Liver (tissue), 10 donors: ENCODE measurements at places on chromosomes 4 and X. TPM values are rescaled to one million over a fixed set of nuclear protein-coding genes. Genes with fewer than 3 reads are reported as not detected.

DNA sequence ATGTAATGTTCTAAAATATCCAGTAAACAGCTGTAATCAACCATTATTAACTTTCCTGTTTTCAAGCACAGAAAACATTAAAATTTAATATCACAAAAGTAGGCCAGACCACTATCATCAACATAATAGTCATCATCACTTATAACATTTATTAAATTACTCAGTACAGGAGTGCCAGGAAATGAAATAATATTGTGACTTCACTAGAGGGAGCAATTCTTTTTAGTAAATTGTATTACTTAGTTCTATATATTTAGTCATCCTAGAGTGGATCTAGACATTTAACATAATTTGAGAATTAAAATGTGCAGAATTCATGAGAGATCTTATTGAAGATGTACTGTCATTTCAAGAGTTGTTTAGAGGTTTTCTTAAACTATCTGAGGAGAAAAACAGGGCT lies 33.6 kb downstream of the PITX2 start:
- no peak overlapping the region for H3K4me3 ChIP-seq
- peaks cover 3% of the 10 kb centered on the region for H3K4me1 ChIP-seq
- no peak overlapping the region for H3K27ac ChIP-seq
- no peaks in the 10 kb centered on the region for H3K36me3 ChIP-seq

XAGE1A gene
- not detected for total RNA-seq

DNA sequence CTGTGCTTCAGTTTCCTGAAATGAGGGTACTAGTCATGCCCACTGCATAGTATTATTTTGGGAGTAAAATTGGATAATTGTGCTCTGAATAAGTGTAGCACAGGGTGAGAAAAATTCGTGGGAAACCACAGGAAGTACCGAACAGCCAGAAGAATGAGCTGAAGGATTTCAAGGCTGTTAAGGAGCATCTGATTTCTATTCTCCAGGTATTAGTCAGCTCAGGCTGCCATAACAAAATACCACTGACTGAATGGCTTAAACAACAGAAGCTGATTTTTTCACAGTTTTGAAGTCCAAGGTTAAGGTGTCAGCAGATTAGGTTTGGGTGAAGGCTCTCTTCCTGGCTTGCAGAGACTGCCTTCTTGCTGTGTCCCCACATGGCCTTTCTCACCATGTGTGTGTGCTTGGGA lies 41.9 kb downstream of the WWC2 start:
- no peak for DNase-seq
- no peak overlapping the region for H3K4me3 ChIP-seq
- H3K27ac ChIP-seq: no peak overlapping the region
- no peaks in the 10 kb centered on the region for H3K36me3 ChIP-seq
- H3K4me1 ChIP-seq: peaks cover 15% of the 10 kb centered on the region

DNA sequence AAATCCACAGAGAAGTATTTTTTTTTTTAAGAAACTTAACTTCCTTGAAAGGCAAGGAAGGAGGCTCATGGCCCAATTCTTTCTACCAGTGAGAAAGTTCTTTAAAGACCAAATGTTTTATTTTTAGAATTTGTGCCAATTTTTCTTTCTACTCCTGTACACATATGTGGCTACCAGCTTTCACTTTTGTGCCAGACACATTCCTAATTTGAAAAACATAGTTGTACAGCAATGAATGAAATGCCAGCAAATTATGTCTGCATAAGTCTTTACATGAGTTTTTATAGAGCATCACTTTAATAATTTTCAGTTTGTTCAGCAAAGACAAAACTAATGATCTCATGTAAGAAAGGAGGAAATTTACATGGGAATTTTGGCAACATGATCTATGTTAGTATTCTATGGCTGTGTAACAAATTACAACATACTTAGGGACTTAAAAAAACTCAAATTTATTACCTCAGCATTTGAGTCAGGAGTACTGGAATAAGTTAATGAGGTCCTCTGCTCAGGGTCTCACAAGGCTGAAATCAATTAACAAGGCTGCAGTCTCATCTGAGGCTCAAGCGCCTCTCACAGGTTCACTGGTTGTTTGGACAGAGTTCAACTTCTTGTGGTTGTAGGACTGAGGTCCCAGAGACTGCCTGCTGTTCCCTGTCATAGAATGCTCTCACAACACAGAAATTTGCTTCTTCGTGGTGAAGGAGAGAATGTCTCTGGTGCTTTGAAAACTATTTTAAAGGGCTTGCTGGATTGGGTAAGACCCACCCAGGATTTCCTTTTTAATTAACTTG lies 678.2 kb upstream of the FAM241A start:
- H3K27ac ChIP-seq: no peak overlapping the region

DNA sequence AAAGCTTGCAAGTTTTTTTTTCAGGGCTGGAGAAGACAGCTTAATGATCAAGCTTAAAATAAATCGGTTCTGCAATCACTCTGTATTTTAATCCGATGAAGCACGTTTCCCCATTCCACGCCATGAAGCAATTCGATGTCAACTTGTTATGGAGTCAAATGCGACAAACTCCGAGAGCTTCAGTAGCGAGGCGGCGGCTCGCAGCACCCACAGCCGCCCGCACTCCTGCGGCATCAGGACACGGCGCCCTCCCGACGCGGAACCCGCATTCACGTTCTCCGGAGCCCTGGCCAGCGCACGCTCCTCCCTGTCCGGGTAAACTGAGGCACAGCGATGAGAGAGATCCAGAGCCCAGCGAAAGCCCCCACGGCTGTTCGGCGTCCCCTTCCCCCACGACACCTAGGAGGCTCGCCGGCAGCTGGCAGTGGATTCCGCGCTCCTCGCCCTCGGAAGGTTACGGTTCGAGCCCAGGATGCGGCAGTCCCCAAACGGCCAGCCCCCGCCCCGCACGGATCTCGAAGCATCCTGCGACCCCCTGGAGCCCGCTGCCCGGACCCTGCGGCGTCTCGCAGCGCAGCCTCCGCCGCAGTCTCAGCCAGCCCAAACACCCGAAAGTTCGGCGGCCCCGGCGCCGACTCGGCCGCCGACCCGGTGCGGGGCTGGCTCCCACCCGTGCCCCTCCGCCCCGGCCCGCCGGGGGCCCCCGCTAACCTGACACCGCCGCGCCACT lies 507 bp downstream of the MFAP3L start:
- H3K4me3 ChIP-seq: peak overlapping the region; percentile 77
- no peaks in the 10 kb centered on the region for H3K27me3 ChIP-seq
- H3K36me3 ChIP-seq: no peaks in the 10 kb centered on the region
- peak overlapping the region; percentile 47 for H3K27ac ChIP-seq
- H3K4me1 ChIP-seq: no peaks in the 10 kb centered on the region

- H3K4me1 ChIP-seq: no peaks in the 10 kb centered on the region
- DNase-seq: no peak
- no peaks in the 10 kb centered on the region for H3K36me3 ChIP-seq
Observed at GRCh38 chrX:47497271-47497888, 14.4 kb upstream of the ZNF41 start.

GASK1B gene
- total RNA-seq: 6.4 TPM

GRCh38 chrX:41563876-41564275 lies 116.7 kb downstream of the NYX start:
- H3K4me1 ChIP-seq: no peaks in the 10 kb centered on the region
- H3K27me3 ChIP-seq: no peaks in the 10 kb centered on the region
- no peak for DNase-seq
- H3K36me3 ChIP-seq: no peaks in the 10 kb centered on the region
- no peak overlapping the region for H3K4me3 ChIP-seq
- H3K27ac ChIP-seq: no peak overlapping the region

TCEAL9 gene
- 7.7 TPM for total RNA-seq

CTAG1A gene
- total RNA-seq: not detected

KLF8 gene
- total RNA-seq: 0.47 TPM

GRCh38 chrX:68718443-68718820 lies 71.0 kb downstream of the STARD8 start:
- H3K4me1 ChIP-seq: no peaks in the 10 kb centered on the region
- H3K36me3 ChIP-seq: peaks cover 9% of the 10 kb centered on the region
- H3K27me3 ChIP-seq: no peaks in the 10 kb centered on the region
- no peak overlapping the region for H3K27ac ChIP-seq
- no peak overlapping the region for H3K4me3 ChIP-seq
- no peak for DNase-seq

SLIT2 gene
- 2.3 TPM for total RNA-seq

EMD gene
- 11.6 TPM for total RNA-seq

TEC gene
- 2.0 TPM for total RNA-seq

DNA sequence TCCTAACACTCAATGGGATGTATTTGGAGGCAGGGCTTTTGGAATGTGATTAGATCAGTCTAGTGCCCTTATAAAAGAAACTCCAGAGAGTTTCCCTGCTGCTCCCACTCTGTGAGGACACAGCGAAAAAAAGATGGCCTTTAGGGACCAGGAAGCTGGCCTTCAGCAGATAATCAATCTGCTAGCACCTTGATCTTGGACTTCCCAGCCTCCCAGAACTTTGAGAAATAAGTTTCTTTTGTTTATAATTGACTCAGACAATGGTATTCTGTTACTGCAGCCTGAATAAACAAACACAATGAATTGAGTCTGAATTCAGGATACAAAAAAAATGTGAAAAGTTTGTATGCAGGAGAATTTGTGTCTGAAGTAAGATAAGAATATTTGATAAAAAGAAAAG lies 842.1 kb downstream of the FSTL5 start:
- no peak overlapping the region for H3K4me3 ChIP-seq
- H3K4me1 ChIP-seq: no peaks in the 10 kb centered on the region
- no peaks in the 10 kb centered on the region for H3K36me3 ChIP-seq
- H3K27me3 ChIP-seq: no peaks in the 10 kb centered on the region

DNA sequence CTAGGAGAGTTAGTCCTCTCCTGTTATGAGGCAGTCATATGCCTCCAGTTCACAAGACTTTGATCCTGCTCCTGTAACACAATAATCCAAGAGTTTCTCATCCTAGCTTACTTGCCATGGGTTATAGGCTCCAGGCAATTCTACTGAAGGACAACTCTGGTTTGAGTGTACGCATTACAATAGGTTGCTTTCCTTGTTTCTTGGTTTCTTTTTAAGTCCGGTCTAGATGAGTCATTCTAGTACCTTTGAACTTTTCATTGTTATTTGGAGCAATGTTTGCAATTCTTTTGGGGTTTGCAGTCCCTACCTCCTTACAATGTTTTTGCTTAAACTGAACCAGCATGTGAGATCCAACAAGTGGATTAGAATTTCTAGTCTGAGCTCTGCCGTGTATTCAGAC lies 109.1 kb downstream of the ANAPC4 start:
- H3K27ac ChIP-seq: no peak overlapping the region
- DNase-seq: no peak
- H3K4me1 ChIP-seq: no peaks in the 10 kb centered on the region

- H3K27me3 ChIP-seq: no peaks in the 10 kb centered on the region
- H3K4me3 ChIP-seq: no peak overlapping the region
- no peak for DNase-seq
- no peaks in the 10 kb centered on the region for H3K36me3 ChIP-seq
Observed at GRCh38 chr4:38659346-38659745, 4.7 kb upstream of the KLF3 start.

- no peaks in the 10 kb centered on the region for H3K27me3 ChIP-seq
- peaks cover 2% of the 10 kb centered on the region for H3K4me1 ChIP-seq
- no peak for DNase-seq
- no peaks in the 10 kb centered on the region for H3K36me3 ChIP-seq
Observed at GRCh38 chrX:9465380-9466123, 694 bp downstream of the TBL1X start.

- no peaks in the 10 kb centered on the region for H3K4me1 ChIP-seq
- H3K27me3 ChIP-seq: no peaks in the 10 kb centered on the region
- H3K27ac ChIP-seq: no peak overlapping the region
- H3K4me3 ChIP-seq: no peak overlapping the region
- DNase-seq: no peak
Observed at GRCh38 chr4:3263053-3263875, 14.3 kb downstream of the MSANTD1 start.

DNA sequence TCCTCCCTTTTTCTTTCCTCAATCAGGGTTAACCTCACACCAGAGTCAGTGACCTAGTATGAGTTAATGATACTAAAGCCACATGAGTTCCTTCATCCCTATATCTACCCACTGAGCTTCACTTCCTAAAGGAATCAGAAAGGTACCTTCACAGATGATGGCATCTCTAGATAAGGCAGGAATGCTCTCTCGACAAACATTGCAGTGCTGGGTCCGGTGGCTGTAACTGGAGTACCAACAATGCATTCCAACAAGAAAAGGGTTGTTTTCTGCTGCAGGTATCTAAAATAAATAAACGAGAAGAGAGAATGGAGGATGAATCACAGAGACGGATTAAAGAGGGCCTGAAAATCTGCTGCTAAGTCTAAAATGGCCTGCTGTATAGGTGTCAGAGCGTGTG lies 66.7 kb downstream of the DGKK start:
- H3K36me3 ChIP-seq: no peaks in the 10 kb centered on the region
- H3K4me3 ChIP-seq: no peak overlapping the region
- no peak for DNase-seq
- H3K27me3 ChIP-seq: peaks cover 2% of the 10 kb centered on the region

- H3K4me1 ChIP-seq: no peaks in the 10 kb centered on the region
- no peak for DNase-seq
- H3K4me3 ChIP-seq: no peak overlapping the region
Observed at GRCh38 chrX:40866893-40867292, 131.6 kb upstream of the MED14 start.

PPBP gene
- total RNA-seq: 55.0 TPM

- no peak overlapping the region for H3K4me3 ChIP-seq
- no peaks in the 10 kb centered on the region for H3K27me3 ChIP-seq
- no peak for DNase-seq
- no peaks in the 10 kb centered on the region for H3K36me3 ChIP-seq
Observed at GRCh38 chr4:151304755-151305154, 20.6 kb downstream of the SH3D19 start.

- H3K4me3 ChIP-seq: no peak overlapping the region
- H3K36me3 ChIP-seq: no peaks in the 10 kb centered on the region
- H3K27me3 ChIP-seq: no peaks in the 10 kb centered on the region
- no peaks in the 10 kb centered on the region for H3K4me1 ChIP-seq
Observed at GRCh38 chrX:23317799-23318724, 16.6 kb upstream of the PTCHD1 start.

CXCL1 gene
- total RNA-seq: 4.2 TPM

WDFY3 gene
- total RNA-seq: 31.7 TPM

DNA sequence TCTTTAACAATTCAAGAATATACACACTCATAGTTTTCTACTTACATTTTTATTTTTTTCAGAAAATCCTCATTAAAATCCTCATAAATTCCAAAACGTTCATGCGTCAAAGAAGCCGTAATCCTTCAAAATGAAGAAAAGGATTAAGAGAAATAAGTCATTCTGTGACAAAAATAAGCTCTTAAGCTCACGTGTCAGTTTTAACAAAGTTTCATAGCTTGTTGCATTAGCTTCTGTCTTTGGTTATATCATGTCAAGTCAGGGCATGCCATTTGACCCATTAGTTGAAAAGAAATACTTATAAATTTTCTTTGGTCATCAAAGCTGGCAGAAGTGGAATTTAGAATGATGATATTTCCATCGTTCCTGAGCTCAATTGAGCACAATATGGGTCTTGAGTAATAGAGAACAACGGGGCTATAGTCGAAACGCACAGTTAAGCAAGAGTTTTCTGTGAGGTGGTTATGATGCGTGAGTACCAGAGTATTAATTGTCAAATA lies 185.2 kb upstream of the CTSO start:
- no peaks in the 10 kb centered on the region for H3K36me3 ChIP-seq
- H3K4me3 ChIP-seq: no peak overlapping the region
- no peaks in the 10 kb centered on the region for H3K4me1 ChIP-seq
- DNase-seq: no peak

GRCh38 chr4:41715155-41715554 lies 33.4 kb downstream of the PHOX2B start:
- DNase-seq: no peak
- H3K4me1 ChIP-seq: no peaks in the 10 kb centered on the region
- H3K4me3 ChIP-seq: no peak overlapping the region
- H3K27me3 ChIP-seq: peaks cover 3% of the 10 kb centered on the region
- no peaks in the 10 kb centered on the region for H3K36me3 ChIP-seq

DCAF12L2 gene
- not detected for total RNA-seq
